Vagina (tissue), 2 donors: ENCODE measurements at places on chromosomes 16 and 17.

GRCh38 chr17:4934173-4934979 is 2.3 kb downstream of the GP1BA start:
- no peak for DNase-seq

DNA sequence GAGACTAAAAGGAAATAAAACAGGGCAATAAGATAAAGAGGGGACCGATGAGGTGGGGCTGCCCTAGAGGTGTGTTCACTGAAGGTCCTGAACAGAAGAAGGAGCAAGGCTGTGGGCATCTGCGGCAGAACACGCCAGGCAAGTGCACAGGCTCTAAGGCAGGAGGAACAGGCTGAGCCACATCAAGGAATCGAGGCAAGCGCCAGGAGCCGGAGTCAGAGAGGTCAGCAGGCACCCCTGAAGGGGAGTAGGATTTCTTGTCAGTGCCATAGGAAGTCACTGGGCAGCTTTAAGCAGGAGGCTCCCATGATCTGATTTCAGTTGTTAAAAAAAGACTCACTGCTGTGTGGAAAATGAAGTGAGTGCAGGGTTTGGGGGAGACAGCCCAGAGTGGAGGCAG is 186.5 kb downstream of the KATNIP start:
- no peak for DNase-seq

GRCh38 chr17:34368196-34368945 is 5.3 kb upstream of the CCL1 start:
- DNase-seq: no peak

DNA sequence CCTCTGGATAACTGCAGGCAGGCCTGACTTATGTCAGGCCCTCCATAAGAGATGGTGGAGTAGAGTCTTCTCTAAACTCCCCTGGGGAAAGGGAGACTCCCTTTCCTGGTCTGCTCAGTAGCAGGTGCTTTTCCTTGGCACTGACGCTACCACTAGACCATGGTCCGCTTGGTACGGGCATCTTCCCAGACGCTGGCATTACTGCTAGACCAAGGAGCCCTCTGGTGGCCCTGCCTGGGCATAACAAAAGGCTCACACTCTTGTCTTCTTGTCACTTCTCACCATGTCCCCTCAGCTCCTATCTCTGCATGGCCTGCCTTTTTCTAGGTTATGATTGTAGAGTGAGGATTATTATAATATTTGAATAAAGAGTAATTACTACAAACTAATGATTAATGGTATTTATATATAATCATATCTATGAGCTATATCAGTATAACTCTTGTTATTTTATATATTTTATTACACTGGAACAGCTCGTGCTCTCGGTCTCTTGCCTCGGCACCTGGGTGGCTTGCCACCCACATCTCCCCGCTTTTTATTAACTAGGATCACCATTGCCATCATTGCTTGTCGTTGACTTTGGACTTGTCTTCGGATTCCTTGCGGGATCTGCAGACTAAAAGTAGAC is 59.8 kb upstream of the ARL4D start:
- no peak for DNase-seq

DNA sequence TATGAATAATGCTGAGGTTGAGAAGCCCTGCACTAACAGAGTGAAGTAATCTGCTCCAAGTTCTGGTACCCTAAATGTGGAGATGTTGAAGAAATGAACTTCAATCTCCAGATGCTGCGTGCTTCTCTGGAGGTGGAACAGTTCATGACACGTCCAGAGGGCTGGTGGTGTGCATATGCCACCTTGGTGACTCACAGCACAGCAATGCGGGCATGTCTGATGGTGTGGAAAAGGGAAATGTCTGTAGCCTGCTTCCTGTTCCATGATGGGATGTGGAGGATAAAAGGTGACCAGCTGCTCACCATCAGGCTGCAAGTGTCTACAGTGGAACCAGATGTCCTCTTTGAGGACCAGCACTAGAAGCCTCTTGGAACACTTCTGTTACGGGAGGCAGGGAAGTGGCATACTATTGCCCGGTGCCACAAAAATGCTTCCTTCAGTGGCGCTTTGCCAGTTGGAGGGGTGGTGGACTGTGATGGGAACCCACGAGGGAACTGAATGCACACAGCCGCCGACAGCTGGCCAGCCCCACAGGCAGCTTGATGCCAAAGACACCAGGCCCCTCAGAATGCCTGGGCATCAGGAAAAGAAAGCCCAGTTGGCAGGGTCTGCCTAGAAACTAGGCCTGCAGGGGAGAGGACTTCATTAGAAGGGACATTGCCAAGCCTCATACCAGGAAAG is 19.9 kb downstream of the SNX11 start:
- no peak for DNase-seq

DNA sequence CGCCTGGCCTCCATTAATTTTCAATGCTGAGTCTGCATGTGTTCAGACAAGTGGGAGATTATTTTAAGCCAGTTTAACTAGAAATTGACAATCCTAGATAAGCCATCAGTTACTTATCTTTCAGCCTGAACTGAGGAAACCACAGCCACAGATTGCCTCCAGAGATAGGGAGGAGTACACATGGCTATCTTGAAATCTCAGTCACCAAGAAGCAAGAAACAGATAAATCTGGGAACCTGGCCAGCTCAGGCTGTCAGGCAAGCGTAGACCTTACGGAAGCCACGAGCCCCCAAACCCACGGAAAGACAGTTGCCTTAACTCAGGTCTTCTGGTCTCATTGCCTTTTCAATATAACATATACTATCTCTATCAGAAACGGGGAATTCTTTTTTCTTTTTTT is 2.0 kb upstream of the GLG1 start:
- no peak for DNase-seq

DNA sequence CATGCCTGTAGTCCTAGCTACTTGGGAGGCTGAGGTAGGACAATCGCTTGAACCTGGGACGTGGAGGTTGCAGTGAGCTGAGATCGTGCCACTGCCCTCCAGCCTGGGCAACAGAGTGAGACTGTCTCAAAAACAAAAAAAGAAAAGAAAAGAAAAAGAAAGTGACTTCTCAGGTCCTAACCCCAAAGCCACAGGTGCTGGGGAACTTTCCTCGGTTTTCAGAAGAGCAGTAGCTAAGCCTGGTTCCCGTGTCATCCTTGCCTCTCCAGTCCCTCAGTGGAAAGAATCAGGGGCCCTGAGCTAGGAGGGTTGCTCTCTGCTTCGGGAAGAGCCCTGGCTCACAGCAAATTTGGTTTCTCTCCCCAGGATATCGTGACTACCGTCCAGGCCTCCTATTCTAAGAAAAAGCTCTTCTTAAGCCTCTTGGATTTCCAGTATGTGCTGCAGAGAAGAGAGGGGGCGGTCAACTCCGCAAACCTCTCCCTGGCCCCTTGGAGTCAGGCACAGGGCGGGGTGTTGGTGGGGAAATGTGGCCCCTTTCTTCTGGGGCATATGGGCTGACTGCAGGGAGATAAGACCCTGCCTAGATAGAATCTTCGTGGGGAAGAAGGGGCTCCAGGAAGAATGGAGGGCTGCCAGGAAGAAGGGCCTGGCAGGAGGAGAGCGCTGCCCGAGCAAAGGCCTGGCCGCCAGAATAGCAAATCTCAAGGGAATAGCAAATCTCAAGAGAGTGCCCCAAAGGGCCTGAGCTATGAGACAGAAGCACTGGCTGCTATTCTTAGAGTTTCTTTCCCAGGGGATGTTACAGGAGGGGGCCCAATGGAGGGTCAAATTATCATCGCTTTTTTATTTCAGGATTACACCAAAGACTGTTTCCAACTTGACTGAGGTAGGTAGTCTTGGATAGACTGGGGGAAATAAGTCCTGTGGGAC is 8.3 kb upstream of the NLRC5 start:
- DNase-seq: no peak

DNA sequence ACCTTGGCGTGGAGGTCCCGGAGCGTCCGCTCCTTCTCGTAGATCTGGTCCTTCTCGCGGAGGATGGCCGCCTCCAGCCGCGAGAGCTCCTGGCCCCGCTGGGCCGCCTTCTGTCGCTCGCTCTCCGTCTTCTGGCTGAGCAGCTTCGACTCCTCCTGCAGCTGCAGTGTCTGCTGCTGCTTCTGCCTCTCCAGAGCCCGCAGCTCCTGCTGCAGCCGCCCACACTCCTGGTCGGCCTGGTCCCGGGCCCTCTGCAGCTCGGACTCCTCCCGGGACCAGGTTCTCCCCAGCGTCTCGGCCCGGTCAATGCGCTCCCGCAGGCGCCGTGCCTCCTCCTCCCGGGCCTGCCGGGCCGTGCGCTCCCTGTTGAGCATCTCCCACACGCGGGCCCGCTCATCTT is 7.6 kb downstream of the CDK3 start:
- no peak for DNase-seq

- DNase-seq: no peak
Observed at GRCh38 chr17:38434178-38434665, 6.0 kb downstream of the ARHGAP23 start.
